ENCODE measurements at places on chromosomes 5 and 9. TPM values are rescaled to one million over a fixed set of nuclear protein-coding genes. Genes with fewer than 3 reads are reported as not detected.

PCDHAC1 gene
- 2.3 TPM for total RNA-seq

FREM1 gene
- total RNA-seq = 4.1 TPM

SLC25A2 gene
- total RNA-seq = 0.64 TPM

CATSPER3 gene
- total RNA-seq = 0.44 TPM

SH3GL2 gene
- 0.16 TPM for total RNA-seq

NDFIP1 gene
- total RNA-seq = 115 TPM

- DNase-seq = no peak
Measured at GRCh38 chr5:123440456-123441181, 17.4 kb upstream of the CEP120 start.

- DNase-seq = no peak
Measured at GRCh38 chr9:102521097-102521755, 473.9 kb upstream of the CYLC2 start.

DNA sequence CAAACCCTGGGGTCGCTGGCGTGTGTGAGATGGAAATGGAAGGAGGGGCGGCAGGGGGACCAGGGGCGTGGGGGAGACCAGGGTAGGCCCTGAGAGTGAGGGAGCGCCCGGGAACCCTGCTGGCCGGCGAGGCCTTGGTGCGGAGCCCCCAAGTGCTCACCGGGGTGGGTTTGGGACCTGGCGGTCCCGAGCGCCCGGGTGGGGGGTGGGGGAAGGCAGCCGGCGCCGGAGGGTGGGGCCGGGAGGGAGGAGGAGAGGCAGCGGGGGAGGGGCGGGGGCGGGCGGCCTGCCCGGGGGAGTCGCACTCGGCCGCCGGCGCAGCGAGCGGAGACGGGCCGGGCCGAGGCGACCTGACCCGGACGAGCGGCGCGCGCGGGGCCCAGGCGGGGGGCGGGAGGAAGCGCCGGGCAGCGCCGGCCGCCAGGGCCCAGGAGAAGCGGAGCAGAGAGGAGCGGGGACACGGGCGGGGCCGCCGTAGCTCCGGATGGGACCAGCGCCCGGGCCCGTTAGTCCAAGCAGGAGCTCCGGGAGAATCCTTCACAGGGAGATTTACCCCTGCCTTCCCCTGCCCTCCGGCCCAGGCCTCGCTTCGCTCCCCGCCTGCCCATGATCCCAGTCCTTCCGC, at the start of gene NPR2:
Gene NPR2, plus strand, starts transcription at position 295 of the 625 bp plus-strand sequence. CDS start 818 bp downstream, outside the sequence.
- no peak for DNase-seq

- no peak for DNase-seq
Measured at GRCh38 chr5:34484216-34484920, 171.8 kb upstream of the RAI14 start.

DNA sequence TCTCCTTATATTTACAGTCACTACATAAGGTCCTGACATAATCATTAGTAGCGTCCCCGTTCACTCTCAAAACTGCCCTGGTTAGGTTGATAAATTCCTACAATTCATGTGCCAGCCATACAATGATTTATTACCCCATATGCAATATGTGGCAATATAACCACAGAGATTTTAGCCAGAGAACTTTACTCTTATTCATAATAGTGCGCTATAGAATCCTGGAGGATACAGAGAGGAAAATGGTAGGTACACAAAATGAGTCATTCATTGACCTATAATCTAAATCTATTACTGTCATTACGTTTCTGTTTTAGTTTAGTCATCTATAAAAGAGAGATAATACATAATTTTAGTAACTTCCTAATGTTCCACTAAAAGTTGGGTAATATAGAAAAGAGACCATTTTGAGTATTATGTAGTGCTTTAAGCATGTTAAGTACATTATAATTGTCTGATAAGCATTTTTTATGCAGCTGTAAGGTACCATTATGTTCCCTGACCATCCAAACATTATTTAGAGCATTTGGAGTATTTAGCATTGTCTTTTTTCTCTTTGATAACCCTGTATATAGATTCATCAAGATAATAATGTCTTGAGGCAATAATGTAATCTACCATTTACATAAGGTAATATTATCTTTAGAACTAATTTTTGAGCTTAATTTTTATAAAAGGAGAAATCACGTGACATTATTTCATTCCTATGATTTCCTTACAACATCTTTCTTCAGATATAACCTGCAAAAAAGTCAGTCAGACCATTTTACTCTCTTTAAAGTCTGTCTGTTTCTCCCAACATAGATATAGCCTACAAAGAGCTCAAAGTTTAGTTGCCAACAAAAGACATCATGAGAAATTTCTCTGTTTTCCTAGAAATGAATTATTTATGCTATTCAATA, 655.5 kb upstream of the ZNF608 start:
- no peak for DNase-seq

GRCh38 chr9:128262687-128263086, 13.1 kb downstream of the GOLGA2 start:
- DNase-seq = no peak

DNA sequence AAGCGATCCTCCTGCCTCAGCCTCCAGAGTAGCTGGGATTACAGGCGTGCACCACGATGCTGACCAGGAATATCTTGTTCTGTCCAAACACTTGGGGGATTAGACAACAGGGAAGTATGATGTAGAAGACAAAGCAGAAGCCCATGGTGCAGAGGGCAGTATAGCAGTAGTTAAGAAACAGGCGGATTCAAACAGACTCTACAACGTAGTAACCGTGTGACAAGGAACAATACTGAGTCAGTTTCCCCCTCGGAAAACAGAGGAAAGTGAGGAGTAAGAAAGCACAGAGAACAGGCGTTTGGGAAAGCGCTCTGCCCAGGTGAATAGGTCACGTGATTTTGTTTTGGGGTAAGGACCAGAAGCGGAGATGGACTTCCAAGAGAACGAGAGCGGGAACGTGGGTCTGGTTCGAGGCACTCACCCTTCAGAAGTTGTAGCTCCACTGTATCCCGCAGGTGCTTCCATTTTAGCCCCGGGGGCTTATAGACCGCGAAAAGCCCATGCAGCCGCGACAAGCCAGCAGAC, 306 bp downstream of the TRUB2 start:
- no peak for DNase-seq

- no peak for DNase-seq
Measured at GRCh38 chr5:116864157-116864837, 289.7 kb upstream of the SEMA6A start.

GRCh38 chr5:51201024-51201423, 182.2 kb upstream of the ISL1 start:
- DNase-seq = no peak

DNA sequence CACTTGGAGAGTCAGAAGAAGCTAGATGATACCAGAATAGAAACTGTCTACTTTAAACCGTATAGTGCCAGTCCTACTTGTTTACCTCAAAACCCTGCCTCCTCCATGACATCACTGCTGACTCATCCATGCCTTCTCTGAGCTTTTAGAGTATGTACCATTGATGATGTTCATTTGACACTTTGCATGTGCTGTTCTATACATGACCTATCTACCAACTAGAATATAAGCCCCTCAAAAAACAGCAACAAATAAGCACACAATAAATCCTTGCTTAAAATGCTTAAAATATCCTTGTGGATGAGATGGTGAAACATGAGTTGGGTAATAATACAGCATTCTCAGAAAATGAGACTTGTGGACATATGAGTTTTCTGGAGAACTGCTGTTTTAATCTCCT, 2.6 kb downstream of the CTNNAL1 start:
- no peak for DNase-seq

DNA sequence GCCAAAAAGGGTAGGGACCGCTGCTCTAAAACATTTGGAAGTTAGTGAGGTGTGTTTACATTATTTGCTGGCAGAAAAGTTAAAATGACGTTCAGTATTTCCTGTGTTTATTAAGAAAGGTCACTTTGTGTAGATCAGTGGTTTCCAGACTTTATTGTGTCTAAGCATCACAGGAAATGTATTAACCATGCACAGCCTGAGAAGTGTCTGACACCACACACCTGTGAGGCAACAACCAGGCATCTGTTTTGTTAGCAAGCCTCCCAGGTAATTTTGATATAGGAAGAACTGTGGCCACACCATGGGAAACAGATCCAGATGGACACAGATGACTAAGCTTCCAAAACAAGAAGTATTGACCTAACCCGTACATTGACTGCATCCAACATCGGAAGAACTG, 12.0 kb downstream of the TTC1 start:
- no peak for DNase-seq

DNA sequence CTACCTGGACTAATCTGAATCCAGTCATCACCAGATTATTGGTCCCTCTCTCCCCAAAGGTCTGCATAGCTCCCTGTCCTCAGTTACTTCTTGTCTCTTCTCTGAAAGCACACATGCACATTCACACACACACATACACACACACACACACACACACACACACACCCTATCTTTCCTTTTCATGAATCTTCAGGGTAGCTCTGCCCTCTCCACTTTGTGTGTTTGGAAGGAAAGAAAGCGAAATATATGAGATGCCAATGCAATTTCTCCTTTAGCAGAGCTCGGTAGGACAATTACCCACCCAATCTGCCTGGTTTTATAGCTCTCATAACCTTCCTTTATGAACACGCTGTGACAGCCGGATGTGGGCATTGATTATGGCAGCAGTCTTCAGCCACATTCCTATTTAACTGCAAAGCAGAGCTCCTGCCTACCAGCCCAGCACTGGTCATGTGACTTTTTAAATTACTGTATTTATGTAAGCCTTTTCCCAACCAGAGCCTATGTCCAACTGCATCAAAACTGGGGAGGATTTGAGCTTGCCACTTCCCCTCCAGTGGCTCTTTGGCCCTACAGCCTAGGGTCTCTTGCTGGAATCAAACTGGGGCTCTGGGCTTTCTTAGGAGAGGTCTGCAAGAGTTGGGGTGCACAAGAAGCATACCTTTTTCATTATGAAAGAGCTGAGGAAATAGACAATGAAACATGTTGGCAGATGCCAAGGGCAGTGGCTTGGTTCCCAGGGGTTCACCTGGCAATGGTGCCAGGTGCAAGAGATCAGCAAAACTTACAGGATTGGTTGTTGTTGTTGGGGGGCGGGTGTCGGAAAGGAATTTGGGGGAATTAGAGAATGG, 20.8 kb upstream of the MATR3 start:
- DNase-seq = no peak

- DNase-seq = no peak
Measured at GRCh38 chr5:31193591-31194467, at the start of gene CDH6. Gene CDH6 (plus strand): TSS chr5:31193686. CDS start chr5:31267474, 73,788 bp downstream.

Measured in breast epithelium (tissue), 4 donors.